ENCODE measurements at places on chromosomes 11 and 22.

- DNase-seq, result no peak
Measured at GRCh38 chr22:41028841-41029240, 63.6 kb upstream of the EP300 start.

DNA sequence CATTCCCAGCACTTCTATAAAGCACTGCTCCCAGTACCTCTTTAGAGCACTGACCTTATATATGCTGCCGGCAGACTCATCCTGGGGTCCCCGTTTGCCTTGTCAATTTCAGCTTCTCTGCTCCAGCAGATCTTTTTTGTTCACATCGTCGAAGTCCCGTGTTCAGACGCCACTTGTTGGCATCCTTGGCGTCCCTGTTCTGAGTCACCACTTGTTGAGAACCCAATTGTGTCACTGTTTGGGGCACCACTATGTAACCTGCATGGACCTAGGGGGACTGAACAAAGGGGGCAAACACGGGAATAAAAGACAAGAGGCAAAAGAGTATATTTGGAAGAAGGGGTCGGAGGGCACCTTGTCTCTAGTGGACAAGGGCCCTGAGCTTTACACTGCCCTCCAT, 25.5 kb downstream of the OR10A6 start:
- no peak for DNase-seq

- no peak for DNase-seq
Measured at GRCh38 chr11:69027704-69028372, 14.8 kb upstream of the MRGPRF start.

DNA sequence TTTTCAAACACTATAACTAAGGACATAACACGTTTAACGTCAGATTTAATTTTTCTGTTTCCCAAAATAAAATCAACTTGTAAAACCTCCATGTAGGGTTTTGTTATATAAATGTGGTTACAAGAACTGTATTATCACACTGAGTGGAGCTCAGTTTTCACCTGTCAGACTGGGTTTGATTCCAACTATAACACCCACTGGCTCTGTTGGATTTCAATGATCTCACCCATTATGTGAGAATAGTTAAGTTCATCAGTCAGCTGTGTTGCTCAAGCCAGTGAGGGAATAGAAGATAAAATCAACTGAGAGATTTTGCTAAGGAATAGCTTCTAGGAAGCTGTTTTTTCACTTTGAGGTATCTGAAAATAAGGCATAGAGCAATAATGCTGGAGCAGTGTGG, 5.1 kb upstream of the OR52R1 start:
- no peak for DNase-seq

DNA sequence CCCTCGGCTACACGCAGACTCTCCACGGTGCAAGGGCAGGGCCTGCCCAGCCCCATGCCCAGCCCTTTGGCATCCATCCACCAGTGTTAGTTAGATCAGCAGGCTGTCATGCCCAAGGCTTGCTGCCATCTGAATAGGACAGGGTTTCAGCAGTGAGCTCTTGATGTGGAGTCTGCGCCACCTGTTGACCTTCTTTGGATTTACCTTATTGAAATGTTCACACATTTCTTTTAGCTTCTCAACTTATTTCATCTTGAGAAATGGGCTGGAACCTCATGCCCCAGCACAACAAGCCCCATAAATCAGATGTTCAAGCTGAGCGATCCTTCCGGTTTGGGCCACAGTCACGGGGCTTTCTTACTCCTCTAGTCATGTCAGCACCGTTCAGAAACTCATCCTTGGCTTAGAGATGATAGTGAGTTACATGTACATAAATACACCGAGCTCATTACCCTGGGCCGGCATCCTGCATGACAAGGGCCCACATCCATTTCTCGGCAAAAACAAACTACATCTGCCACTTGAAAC, 61.7 kb downstream of the PARVB start:
- DNase-seq, result peak; percentile 36

DNA sequence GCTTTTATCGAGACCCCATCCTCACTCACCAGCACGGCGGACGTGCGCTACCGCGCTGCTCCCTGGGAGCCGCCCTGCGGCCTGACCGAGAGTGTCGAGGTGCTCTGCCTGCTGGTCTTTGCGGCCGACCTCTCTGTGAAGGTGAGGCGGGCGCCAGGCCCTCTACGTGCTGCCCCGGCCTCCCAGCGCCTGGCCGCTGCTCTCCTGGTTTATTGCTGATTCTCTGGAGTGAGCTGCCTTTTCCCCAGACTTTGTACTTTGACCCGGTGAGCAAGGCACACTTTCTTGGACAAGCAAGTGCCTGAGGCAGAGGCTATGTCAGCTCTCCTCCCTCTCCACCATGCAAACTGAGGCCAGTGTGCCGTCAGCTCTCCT, 6.5 kb downstream of the TPCN2 start:
- no peak for DNase-seq

GRCh38 chr11:14645985-14646900, 2.6 kb downstream of the PDE3B start:
- no peak for DNase-seq

GRCh38 chr22:35549328-35549727, 8.7 kb downstream of the RASD2 start:
- no peak for DNase-seq

- peak; percentile 77 for DNase-seq
Measured at GRCh38 chr11:63738720-63739360, 29.7 kb downstream of the ZFTA start.

DNA sequence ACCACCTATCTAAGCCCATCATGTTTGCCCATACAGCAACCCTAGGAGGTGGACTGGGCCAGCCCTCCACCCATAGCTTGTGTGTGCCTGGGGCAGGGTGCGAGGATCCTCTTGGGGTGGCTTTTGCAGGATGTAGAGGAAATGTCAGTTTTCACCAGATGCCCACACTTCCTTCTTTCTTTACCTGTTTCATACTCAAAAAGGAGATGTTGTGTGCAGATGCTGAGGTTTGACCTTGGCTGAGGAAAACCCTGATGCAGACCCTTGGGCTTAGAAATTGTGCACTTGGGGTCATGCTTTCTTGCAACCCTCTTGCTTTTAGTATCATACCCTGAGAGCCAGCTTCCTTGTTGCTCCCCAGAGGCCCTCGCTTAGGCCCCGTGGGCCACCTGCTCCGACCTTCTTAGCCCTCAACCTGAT, 2.2 kb downstream of the HTR3A start:
- DNase-seq, result no peak

DNA sequence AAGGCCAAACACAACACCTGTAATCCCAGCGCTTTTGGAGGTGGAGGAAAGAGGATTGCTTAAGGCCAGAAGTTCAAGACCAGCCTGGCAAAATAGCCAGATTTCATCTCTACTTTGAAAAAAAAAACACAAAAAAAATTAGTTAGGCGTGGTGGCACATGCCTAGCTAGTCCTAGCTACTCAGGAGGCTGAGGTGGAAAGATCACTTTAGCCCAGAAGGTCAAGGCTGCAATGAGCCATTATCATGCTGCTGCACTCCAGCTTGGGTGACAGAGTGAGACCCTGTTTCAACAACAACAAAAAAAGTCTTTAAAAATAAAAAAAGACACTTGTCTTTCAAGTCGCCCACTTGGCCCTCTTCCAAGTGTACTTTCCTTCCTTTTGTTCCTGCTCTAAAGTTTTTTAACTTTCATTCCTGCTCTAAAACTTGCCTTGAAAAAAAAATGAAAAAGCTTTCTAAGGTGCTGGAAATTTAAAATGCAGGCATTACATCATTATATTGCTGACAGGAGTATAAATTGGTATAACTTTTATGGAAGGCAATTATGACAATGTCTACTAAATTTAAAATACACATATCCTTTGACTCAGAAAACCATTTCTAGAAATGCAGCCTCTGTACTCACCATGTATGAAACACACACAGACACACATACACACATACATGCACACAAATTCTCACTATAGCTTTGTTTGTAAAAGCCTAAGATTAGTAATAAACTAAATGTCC, 12.7 kb downstream of the LIPT2 start:
- no peak for DNase-seq

- DNase-seq, result peak; percentile 77
Measured at GRCh38 chr22:50060441-50061140, 2.5 kb upstream of the TTLL8 start.

DNA sequence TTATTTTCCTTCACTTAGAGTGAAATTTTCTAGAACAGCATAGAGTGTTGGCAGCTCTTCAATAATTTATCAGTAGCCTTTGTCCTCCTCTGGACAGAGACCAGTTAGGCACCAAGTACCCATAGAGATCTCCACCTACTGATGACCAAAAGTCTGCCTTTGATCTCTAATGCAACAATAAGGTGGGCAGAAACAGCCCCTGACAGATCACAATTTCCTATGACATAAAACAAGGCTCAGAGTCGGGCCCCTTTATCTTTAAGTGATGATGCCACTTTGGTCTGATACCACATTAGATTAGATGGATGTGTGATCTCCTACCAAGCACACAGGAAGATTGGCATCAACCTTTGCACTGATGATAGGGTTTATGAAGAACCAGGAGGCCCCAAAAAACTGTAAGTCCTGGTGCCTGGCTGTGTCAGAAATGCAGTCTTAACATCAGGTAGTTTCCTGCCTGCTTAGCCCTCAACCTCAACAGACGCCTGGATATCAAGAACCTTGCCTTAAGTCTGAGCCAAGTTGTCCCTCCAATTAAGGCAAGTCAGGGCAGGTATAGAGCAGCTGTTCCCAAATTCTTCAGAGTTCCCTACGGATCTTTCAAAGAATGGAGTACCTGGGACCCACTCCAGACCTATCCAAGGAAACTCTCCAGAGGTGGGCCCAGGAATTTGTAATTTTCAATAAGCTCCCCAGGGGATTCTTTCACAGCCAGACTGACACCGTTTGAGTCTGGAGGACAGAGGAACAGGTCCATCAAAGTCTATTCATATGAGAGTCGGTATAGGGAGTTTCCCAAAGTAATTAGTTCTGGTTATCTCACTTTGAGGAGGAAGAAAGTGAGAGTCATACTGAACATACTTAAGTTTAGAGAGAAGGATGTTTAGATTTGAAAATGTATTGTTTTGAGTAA, 30.6 kb upstream of the TMPRSS4 start:
- DNase-seq, result no peak

GRCh38 chr11:66363805-66364535, 7.6 kb downstream of the SLC29A2 start:
- peak; percentile 88 for DNase-seq

DNA sequence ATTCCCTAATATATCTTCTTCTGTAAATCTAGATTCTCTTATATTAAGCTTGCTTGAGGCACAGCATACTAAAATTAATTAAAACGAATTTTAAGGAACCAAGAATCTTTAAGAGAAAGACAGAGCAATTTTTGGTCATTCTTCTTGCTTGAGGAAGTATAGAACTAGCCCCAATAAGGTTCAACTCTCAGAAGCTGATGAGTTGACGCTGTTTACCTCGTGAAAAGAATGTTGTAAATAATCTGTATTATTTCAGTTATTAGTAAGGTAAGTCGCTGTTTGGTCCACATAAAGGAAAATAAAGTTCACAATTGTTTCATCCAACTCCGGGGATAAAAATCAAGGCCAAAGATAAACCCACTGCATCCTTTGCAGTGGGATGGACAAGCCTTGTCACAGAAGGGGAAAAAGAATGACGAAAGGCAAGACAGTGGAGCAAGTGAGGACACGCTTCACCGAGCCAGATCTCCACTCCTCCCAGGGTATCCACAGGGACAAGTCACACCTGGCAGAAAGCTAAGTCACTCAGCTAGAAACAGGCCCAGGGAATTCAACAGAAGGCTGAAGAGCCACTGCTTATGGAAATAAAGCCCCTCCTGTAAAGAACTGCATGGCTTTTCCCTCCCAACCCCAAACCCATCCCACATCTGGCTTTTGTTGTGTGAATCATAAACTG, 752 bp downstream of the POU2AF1 start:
- no peak for DNase-seq

- DNase-seq, result peak; percentile 46
Measured at GRCh38 chr11:118998388-118998717, 415 bp downstream of the CENATAC start.

GRCh38 chr11:65303555-65303954, 11.1 kb upstream of the CDC42EP2 start:
- no peak for DNase-seq

GRCh38 chr11:71551711-71552110, 3.5 kb downstream of the KRTAP5-9 start:
- no peak for DNase-seq

DNA sequence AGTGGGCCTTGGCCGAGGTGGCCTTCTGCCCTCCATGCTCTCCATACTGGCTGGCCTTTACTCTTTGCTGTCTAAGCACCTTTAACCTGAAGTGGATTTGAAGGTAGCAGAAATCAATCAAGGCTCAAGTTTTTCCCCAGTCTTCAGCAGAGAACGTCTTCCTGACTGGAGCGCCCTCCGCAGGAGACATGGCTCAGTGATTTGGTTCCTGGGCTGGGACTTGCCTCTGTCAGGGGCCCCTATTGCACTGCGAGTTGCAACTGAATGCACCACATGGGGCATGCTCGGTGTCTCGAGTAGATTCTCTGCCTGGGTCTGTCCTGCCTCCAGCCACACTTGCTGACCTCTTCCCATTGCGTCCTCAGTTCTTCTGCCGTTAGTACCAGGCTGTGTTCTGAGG, 79.6 kb downstream of the BMAL1 start:
- DNase-seq, result no peak

DNA sequence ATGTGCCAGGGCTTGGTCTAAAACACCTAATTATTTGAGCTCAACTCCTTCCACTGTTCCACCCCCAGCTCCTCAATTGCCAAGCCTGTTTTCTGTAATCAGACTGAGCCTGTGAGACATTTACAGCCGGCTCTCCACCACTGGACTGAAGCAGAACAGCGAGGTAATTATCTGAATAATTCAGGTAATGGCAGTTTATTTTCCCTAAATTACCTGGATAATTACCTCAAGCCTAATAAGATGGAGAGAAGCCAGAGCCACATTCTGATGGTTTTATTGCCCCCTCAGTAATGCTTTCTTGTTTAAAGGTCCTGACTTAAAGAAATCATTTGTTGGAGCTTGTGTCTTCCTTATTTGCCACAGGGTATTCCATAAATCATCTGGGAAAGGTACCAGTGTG, 64.2 kb downstream of the FZD4 start:
- peak; percentile 76 for DNase-seq

GRCh38 chr11:103530257-103530656, 421.0 kb downstream of the DYNC2H1 start:
- no peak for DNase-seq

- peak; percentile 40 for DNase-seq
Measured at GRCh38 chr11:75627906-75628668, 40.8 kb downstream of the MAP6 start.

DNA sequence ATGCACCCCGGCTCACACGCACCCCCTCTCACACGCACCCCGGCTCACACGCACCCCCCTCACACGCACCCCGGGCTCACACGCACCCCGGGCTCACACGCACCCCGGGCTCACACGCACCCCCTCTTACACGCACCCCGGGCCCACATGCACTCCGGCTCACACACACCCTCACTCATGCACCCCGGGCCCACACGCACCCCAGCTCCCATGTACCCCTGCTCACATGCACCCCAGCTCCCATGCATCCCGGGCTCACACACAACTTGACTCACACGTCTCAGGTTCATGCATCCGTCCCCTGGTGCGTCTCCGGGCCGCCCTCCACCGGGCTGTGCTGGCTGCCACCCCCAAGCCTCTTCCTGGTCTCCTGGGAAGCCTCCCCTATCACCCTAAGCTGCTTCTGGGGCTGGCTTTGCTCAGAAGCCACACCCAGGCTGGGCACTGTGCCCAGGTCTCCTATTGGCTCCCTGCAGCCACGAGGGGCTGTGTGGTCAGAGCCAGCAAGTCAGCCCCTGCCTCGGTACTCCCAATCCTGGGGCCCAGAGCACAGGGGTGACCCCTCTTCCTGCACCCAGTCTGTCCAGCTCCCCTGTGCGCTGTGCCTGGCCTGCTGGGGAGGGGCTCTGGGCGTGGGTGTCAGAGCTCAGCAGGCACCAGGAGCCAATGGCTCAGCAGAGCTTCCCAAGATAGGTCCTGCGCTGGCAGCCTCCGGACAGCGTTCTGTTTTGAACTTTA, 16.9 kb downstream of the TSPAN4 start:
- no peak for DNase-seq
